ENCODE measurements at places on chromosomes 16 and 17.

DNA sequence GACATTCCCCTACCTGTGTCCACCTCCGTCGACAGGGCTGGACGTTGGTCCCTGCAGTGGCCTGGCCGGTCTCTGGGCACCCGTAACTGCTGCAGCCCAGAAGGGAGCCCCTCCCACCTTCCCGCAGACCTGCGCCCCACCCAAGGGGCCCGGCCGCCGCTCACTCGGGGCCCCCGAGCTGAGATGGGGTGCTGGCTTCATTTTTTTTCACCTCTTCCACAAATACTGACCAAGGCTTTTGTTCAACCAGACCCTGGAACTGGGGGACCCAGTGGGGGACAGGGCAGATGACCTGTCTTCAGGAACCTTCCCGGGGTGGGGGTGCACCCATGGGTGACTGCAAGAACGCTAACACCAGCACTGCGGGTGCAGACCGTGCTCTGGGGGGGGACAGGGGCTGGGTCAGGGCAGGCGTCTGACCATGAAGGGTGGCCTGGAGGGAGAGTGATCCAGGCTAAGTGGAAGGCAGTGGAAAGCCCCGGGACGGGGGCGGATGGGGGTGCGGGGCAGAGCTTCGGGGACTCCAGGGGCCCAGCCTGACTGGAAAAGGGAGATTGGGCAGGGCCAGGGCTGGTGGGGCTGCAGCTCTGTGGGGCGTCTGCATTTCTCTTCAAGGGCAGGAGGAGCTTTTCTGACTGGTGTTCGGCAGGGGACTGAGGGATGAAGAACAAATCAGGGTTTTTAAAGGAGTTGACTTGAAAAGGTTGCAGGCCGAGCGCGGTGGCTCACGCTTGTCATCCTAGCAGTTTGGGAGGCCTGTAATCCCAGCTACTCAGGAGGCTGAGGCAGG lies 42.3 kb downstream of the SLC7A5 start:
- no peak for DNase-seq

GRCh38 chr16:11587643-11588247 lies 1.0 kb upstream of the LITAF start:
- no peak for DNase-seq

DNA sequence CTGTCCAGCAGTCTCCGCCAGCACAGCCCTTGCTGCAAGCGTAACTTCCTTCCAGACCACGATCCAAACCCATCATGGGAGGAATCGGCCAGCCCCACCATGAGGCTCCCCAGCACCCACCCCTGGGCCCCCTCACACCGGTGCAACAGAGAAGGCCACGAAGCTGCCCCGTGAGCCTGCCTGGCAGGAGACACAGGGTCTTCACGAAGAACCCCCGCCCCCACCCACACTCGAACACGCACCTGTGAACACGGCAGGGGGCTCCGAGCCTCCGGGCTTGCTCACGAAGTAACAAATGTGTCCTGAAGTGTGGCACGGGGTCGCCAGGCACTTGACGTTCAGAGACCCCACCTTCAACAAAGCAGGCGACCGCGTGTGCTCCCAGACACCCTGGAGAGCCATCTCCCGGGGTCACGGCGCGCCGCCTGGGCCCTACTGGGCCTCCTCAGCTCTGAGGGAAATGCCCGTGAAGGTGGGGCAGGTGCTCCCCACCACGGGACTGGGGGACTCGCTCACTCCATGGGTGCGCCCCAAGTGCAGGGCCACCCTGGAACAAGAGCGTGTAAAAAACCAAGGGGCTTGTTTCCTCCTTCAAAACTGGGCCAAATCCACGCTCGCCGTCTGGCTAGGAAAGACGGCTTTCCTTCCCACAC lies 7.6 kb downstream of the HAGH start:
- DNase-seq, result no peak

DNA sequence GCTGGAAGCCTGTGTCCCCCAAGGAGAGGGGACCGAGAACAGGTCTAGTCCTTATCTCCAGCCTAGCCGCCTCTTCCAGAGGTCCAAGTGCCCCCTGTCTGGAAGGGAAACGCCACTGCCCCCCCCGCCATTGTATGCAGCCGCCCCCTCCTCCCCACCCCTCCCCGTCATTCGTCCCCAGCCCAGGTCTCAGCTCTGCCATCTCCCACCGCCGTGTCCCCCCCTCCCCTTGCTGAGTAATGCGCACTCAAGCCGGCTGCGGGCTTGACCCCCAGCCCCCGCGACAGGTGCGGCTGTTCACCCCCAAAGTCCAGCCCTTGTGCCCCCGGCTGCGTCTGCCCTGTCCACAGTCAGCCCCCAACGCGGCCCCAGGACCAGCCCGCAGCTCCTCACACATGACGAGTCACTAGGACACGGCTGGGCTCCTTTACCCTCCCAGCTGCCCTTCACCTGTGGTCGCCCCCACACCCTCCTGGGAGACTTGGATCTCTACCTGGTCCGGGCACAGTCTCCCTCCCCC lies 622 bp downstream of the GPRC5B start:
- no peak for DNase-seq

DNA sequence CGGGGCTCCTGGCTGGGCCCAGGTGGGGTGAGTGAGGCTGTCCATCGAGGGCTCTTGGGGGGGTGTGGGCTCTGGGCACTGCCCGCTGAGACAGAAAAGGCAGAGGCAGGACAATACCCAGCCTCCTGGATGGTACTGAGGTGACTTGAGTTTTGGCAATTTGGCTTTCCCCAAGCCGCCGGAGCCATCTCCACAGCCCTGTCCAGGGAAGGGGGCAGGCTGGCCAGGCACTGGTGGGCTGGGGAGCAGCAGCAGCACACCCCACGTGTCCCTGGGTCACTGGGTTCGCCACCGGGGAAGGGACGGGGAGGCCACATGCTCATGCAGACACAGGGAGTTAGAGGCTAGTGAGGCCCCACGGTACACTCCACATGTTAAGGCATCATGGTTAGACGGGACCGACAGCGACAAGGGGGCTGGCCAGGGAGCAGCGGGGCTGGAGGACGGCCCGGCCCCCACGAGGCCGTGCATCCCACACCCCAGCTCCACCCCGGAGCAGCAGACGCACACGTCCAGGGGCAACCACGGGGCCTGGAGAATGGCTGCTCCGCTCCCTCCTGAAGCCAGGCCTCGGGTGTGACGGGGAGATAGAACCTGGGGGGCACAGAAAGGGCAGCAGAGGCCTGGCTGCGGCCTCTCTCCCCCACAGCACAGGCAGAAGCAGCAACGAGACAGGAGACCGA lies 3.0 kb downstream of the ARHGDIA start:
- no peak for DNase-seq

- no peak for DNase-seq
Observed at GRCh38 chr16:72876981-72877373, 171.0 kb downstream of the ZFHX3 start.

- DNase-seq, result no peak
Observed at GRCh38 chr17:61806936-61807335, 56.4 kb downstream of the BRIP1 start.

- no peak for DNase-seq
Observed at GRCh38 chr17:58356231-58356630, 4.2 kb upstream of the SUPT4H1 start.

- peak; percentile 46 for DNase-seq
Observed at GRCh38 chr17:17613708-17614114, 22.2 kb upstream of the PEMT start.

GRCh38 chr17:79294459-79295071 lies 219.9 kb downstream of the ENGASE start:
- peak; percentile 74 for DNase-seq

GRCh38 chr17:35254107-35254773 lies 11.4 kb downstream of the SLFN5 start:
- DNase-seq, result no peak

- DNase-seq, result no peak
Observed at GRCh38 chr17:15412606-15413005, 54.8 kb downstream of the CDRT4 start.

DNA sequence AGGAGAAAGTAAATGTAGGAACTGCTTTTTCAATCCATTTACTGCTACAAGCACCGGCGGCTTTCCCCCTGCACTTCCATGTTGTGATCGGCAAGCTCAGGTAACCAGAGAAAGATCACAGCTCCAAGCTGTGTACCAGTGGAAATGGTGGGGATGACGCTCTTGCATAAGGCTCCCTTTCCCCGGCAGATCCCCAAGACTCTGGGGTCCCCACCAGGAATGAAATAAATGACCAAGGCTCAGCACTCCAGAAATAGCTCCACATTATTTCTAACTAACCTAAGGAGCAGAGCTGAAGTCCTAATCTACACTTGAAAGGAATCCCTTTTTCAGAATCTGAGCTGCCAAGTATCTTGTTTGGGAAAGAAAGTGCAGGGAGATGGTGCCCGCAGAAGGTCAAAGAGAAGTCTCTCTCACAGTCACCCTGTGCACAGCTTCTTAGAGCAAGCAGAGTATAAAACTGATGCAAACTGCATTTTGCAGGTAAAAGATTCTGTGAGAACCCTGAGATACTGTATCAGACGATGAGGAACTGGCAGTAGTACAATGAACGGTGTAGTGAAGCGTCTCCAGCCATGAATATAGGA lies 11.1 kb downstream of the GRB2 start:
- no peak for DNase-seq

- no peak for DNase-seq
Observed at GRCh38 chr16:58543685-58544084, 28.4 kb downstream of the SETD6 start.

DNA sequence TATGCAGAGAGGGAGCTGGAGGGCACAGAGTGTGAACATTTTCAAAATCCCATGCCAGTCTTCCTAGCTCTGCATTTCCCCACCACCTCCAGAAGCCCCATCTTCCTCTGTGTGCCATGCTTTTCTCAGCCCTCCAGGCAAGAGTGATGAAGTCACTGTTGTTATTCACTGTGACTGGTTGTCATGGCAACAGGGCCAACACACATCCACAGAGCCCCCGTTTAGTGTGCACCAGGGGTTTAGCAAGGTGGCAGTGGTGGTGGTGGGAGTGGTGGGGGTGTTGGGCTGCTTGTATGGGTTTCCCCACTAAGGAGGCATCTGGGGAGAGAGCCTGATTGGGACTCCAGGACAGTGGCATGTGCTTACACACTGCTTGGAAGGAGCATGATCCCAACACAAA lies 309.9 kb upstream of the ASIC2 start:
- no peak for DNase-seq

DNA sequence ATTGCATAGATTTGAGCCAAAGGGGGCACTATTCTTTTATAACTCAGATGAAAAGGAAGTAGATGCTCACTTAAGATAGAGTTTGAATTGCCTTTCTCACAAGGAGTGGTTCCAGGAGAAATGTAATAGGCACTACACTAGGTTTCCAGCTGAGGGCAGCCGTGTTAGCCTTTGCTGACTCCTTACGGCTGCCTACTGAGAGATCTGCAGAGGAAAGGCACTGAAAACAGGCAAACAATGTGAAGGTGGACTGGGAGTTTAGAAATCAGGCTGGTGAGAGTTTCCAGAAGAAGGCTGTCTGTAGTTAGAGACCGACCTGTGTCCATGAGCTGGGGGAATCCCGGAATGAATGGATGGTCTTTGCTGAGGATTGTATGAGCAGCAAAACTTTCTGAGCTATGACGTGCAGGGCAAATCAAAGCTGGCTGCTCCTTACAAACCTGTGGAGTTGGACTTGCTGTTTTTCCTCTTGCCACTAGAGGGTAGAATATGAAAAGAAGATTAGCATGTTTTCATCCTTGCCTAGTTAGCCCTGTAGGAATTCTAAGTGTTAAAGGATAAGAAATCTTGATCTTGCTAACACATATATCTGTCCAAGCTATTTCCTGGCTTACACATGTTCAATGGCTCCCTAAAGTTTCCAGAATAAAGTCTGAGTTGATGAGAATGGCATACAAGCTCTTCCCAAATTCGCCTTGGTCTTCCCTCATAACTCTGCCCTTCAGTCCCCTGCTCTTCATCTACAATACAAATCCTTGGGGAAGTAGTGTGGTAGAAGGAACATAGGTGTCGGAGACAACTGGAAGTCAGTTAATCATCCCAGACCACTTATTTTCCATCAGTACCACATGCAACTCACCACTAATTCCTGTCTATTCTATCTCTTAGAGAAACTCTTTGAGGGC lies 20.1 kb upstream of the TAOK1 start:
- DNase-seq, result peak; percentile 77

- DNase-seq, result peak; percentile 55
Observed at GRCh38 chr16:56964243-56965148, 2.7 kb downstream of the CETP start.

DNA sequence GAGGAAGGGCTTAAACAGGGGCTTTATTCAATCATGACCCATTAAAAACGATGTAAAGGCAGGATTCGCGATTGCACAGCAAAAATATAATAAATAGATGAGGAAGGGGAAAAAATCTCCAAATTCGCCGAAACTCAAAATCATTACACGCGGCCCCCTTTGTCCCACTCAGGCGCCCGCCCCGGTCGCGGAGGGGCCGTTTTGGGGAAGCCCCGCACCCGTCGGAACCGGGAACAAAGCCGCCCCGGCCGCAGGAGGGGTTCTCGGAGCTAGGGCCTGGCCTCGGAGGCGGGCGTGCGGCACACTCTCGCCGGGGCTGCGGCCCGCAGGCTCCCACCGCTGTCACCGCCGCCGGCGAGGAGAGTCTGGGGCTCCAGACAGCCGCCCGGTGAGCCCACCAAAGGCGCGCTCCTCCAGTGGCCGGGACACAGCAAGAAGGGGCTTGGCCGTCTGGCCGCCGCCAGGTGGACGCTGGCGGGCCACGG lies 521 bp downstream of the C16orf87 start:
- DNase-seq, result no peak

GRCh38 chr17:2087597-2088211 lies 32.8 kb downstream of the HIC1 start:
- DNase-seq, result no peak

DNA sequence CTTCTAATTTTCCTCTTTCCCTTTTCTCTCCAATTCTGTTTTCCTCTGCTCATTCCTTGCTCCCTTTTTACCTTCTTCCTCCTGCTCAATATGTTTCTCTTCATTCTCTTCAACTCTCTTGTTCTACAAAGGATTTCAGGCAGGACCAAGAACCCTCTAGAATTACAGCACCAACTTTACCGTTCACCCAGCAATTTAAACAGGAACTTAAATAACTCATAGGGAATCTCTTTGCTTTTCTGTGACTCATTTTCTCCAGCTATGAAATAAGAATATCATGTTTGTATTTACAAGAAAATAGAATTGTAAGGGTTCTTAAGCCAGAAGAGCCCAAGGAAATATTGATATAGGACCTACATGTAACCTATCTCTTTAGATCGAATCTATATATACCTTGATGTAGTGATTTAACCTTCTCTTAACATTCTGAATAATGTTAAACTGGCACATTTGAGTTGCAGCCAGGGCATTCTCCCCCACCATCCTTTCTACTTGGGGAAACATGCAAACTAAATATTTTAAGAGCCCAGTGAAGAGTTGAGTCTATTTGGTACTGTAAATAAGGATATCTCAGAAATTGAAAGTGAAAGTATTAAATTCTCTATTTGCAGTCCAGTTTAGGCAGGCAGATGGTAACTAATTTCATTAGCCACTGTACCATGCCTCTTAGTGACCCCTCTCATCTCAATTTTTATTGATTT lies 137.0 kb downstream of the ANKFN1 start:
- DNase-seq, result no peak

DNA sequence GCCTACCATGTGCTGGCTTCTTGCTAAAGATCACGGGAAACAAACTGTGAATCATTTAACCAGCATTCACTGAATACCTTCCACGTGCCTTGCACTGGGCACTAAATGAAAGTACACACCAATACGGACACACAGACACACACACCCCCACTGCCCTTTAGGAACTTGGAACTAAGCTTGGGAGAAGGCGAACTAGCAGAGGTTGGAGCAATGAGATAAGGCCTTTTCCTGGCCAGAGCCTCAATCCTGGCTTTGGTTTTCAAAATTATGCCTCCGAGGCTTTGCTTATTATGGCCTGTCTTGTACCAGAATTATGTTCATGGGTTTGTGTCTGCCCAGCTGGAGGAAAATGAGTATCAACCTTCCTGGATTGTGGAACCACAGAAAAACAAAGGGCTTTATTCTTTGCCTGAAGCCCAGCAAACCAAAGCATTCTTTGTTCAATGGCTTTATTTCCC lies 32.3 kb downstream of the CPPED1 start:
- DNase-seq, result no peak
